Foreskin fibroblast (primary cell): ENCODE measurements at places on chromosomes 1 and 21.
A peak's percentile ranks its signal among the peaks of the same experiment; 100 is the strongest.

GRCh38 chr1:14345946-14346550 lies 252.4 kb upstream of the KAZN start:
- DNase-seq: no peak

DNA sequence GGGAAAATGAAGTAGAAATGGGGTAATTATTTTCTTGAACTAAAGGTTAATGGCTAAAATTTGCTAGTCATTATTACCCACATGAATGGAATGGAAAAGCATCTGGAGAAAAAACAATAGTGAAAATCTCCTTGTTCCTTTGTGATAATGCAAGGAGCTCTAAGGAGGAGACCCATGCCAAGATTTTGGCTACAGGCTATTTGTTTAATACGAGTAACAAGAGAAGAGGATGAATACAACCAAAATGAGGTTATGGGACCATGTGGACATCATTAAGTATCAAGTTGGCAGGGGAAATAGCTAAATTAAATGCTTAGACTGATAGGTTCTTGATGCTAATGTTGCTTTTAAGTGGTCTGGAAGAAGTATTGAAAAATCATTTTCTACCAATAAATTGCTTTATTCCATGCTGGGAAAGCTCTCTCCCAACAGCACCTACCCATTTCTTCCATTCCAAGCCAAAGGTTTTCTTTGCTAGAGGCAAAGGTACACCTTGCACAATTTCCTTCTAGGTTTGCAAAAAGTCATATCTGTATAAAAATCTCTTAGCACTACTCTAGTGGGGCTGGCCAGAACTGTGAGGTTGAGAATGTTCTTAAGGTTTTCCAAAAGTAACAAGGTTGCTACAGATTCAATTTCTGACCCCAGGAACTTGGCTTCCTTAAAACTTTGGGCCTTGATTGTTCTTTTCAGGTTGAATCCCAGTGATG lies 100.2 kb downstream of the SMYD2 start:
- DNase-seq: no peak

- DNase-seq: no peak
These were observed 120.8 kb upstream of the GADD45A start for GRCh38 chr1:67564193-67564592.

DNA sequence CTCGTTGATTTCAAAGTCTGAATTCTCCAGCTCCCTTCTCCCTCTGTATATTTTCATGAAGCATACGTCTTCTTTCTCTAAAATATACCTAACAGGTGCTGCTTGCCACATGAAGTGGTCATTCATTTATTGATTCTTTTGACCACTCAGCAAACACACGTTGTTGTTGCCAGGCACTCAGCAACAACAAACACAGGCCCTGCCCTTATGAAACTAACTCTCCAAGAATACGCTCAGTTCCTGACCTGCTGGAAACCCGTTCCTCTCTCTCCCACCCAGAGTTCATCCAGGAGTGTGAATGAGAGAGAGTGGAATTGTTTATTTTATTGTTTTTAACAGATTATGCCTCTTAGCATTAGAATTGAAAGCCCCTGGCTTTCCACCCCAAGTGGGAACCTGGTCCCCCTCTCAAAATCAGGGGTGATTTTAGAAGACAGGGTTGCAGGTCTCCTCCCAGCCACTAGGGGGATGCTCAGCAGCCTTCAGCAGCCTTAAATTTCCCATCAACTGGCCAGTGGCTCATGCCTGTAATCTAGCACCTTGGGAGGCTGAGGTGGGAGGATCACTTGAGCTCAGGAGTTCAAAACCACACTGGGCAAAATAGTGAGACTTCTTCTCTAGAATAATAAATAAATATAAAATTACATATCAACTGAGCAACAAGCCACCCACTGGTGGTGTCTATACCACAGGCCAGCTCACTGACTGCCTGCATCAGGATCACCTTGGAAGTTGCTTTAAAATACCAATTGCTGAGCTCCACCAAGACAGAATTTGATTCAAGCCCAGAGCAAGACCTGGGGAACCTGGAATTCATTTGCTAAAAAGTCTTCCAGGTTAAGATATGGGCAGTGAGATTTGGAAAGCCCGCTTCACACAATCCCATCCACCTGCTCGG lies 181.0 kb upstream of the KLHDC7A start:
- no peak for DNase-seq

DNA sequence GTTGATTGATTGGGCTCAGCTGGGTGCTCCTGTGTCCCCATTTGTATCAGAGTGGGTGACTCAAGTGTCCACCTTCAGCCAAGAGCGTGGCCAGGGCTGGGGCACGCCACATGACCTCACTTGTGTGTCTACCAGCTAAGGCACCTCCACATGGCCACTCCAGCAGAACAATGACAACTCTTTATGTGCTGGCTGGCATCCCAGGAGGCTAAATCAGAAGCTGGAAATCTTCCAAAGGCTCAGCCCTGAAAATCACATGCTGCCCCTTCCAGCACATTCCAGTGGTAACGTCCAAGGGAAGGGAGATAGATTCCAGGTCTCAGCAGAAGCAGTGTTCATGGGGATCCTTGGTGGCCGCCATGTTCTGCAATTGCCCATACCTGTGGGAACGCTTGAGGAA lies 585.5 kb downstream of the AJAP1 start:
- no peak for DNase-seq

GRCh38 chr1:101245246-101245927 lies 8.6 kb downstream of the S1PR1 start:
- no peak for DNase-seq

GRCh38 chr1:228778466-228778865 lies 43.2 kb downstream of the RHOU start:
- DNase-seq: no peak

DNA sequence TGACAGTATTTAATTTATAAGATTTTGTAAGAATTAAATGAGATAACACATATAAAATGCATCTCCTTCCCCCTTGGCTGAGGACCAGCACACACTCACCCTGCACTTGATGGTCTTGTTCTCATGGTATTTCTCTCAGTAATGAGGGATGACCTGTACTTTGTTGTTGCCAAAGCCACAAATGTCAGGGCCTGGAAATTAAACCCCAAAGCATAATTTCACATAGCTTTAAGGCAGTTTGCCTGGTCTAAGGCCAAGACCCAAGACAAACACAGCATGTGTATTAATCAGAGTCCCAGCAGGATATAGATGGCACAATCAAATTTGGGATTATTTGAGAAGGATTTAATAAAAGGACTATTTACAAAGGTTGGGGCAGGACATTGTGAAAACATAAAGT lies 48.6 kb upstream of the EPS15 start:
- peak; percentile 89 for DNase-seq

GRCh38 chr21:44840771-44841170 lies 22.9 kb upstream of the SUMO3 start:
- DNase-seq: no peak

DNA sequence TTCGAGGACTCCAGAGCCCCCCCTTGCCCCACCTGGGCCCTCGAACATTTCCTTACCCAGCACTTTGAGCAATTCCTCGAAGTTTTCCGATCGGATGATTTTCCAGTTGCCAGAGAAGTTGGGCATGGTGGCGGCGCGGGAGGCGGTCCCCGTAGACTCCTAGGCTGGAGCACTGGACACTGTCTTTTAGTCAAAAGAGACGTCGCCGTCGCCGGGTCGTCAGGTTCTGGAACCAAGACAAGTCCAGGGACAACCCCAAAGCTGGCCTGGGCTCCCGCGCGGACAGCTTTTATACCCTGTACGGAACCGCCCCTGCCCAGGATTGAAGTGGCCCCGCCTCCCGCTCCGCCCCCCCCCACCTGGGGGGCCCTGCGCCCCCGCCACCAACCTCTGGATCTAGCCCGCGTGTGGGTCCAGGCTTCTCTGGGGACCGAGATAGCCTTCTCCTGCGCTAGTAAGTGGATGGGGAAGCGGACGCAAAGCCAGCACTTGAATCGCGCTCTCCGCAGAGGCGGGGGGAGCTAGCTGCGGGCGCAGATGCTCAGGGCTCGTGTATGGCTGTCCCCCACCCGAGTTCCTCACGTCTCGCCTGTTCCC lies at the start of gene CRABP2:
CRABP2 (minus strand) TSS at position 263 of the 597 bp plus-strand sequence; CDS start at position 126, 137 bp downstream.
- peak; percentile 69 for DNase-seq

- peak; percentile 41 for DNase-seq
These were observed 9.0 kb upstream of the RHBG start for GRCh38 chr1:156359973-156360372.

DNA sequence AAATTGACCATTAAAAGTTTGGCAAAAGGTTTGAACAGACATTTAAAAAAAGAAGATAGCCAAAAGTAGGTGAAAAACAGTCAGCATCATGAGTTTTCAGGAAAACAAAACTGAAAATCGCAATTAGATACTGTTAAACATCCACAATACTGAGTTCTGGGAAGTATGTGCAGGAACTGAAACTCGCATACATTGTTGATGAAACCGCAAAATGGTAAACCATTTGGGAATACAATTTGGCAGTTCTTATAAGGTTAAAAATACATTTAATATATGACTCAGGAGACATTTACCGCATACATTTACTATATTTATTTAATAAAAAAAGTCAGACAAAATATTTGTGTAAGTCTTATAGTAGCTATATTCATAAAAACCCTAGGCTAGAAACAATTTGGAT lies 393.2 kb downstream of the COL11A1 start:
- no peak for DNase-seq

DNA sequence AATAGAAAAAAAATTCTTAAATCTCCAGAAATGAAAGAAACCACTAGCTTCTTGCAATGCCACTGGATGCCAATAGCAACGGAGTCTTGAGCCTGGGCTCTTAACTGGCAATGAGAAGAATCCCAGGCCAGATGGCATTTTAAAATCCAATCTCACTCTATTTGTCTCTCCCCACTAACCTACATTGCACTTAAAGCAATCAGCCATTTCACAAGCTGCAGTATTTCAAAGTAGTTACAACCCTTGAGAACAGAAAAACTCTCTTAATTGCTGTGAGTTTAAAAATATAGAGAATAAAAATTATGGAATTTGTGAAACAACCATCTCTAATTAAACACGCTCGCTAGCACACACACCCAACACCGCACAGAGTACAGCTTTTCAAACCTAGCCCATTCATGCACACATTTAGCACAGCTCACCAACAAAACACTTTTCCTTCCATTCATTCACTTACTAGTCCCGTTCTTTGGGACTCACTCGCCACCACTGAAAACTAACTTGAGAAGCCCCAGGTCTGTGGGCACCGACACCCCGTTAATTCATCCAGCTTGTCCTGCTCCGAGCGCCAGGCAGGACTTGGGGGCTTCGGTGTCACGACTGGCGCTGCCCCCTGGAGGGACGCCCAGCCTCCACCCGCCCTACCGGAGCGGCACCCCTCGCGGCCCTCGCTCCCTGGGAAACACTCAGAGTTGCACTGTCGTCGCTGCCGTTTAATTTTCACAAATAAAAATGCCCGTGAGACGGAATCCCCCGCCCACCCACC lies 1.0 kb downstream of the DDAH1 start:
- peak; percentile 53 for DNase-seq

GRCh38 chr1:94309216-94309615 lies 71.8 kb upstream of the ARHGAP29 start:
- DNase-seq: no peak

GRCh38 chr1:37890378-37891014 lies 31.1 kb upstream of the MTF1 start:
- DNase-seq: peak; percentile 47

- peak; percentile 59 for DNase-seq
These were observed 38.3 kb downstream of the LRRN2 start for GRCh38 chr1:204647114-204647804.

- DNase-seq: no peak
These were observed 4.4 kb downstream of the TMEM200B start for GRCh38 chr1:29119121-29119929.

- DNase-seq: no peak
These were observed 30.0 kb downstream of the SOX13 start for GRCh38 chr1:204102739-204103430.

- DNase-seq: no peak
These were observed 26.9 kb upstream of the GPR88 start for GRCh38 chr1:100511058-100511457.

DNA sequence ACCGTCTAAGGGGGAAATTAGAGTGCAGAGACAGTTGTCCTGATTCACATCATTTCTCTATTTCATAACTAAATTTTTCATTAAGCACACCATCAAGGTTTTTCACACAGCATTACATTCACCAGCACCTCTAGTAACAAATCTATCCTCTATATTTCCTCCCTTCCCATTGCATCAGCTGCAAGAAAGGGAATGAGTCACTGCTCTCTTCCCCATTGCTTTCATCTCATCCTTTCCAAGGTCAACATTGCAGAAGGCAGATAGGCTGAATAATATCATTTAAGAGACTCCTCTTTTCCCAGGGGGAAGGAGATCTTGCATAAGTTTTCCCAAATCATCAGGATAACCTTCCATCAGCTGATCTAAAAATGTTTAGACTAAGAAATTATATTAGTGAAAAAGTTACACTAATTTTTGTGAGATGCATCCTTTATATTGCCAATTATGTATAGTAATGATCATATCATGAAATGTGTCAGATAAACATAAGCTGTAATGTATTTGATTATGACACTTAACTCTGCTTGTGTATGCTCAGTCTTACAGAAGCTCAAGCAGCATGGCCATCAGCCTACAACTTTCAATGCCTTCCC lies 4.3 kb downstream of the INTS7 start:
- peak; percentile 83 for DNase-seq

- DNase-seq: no peak
These were observed 766 bp downstream of the AGO4 start for GRCh38 chr1:35808450-35809113.

- DNase-seq: no peak
These were observed at the start of gene BNIPL for GRCh38 chr1:151036356-151036755. Gene BNIPL (plus strand): TSS chr1:151036586. CDS start chr1:151036726, 140 bp downstream.

- no peak for DNase-seq
These were observed 29.0 kb downstream of the NME7 start for GRCh38 chr1:169338617-169339016.

DNA sequence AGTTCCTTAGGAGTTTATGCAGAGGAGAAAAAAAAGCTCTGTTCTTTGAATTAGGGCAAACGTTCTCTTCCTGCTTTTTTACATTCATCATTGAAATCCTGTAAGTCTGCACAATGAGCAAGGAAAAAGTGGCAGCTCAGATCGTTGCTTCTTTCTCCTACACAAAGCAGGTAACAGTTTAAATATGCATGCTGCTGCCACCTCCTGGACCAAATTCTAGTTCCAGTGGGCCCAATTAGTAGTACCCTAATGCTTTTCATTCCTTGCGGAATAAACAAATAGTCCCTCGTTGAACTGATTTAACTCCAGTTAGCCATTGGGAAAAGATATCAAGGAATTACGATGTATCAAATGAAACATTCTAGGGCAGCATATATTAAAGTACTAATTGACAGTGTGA lies 20.1 kb downstream of the YTHDF2 start:
- DNase-seq: no peak

- no peak for DNase-seq
These were observed 18.5 kb upstream of the SEMA4A start for GRCh38 chr1:156134716-156135435.

- DNase-seq: no peak
These were observed 521 bp upstream of the NADK start for GRCh38 chr1:1778663-1779319.

DNA sequence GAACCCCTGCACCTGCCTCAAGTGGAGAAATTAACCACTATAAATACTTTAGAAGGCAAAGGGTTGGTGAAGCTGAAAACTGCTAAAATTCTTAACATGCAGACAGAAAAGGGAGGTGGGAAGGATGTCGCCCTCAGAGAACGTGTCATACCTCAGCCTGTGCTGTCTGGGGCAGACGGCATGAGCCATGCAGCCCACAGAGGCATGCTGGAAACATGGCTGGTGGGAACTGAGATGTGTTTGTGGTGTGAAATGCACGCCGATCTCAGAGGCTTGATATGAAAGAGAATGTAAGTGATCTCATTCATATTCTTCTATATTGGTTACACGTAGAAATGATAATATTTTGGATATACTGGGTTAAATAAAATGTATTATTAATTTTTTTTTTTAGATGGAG lies 16.3 kb downstream of the AGPAT3 start:
- DNase-seq: no peak

GRCh38 chr1:19425646-19426239 lies 59.6 kb downstream of the CAPZB start:
- no peak for DNase-seq
